Posterior cingulate gyrus (tissue), 11 donors: ENCODE measurements at places on chromosomes 3 and 15.
A peak's percentile ranks its signal among the peaks of the same experiment; 100 is the strongest.

DNA sequence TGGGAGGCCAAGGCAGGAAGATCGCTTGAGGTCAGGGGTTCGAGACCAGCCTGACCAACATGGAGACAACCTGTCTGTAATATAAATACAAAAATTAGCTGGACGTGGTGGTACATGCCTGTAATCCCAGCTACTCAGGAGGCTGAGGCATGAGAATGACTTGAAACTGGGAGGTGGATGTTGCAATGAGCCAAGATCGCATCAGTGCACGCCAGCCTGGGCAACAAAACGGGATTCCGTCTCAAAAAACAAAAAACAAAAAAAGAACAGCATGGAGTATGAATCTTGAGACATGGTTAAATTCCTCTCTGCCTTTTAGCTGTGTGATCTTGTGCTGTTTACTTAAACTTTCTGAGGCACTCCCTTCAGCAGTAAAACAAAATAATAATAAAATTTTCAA is 244.9 kb downstream of the FGF12 start:
- no peak for DNase-seq

DNA sequence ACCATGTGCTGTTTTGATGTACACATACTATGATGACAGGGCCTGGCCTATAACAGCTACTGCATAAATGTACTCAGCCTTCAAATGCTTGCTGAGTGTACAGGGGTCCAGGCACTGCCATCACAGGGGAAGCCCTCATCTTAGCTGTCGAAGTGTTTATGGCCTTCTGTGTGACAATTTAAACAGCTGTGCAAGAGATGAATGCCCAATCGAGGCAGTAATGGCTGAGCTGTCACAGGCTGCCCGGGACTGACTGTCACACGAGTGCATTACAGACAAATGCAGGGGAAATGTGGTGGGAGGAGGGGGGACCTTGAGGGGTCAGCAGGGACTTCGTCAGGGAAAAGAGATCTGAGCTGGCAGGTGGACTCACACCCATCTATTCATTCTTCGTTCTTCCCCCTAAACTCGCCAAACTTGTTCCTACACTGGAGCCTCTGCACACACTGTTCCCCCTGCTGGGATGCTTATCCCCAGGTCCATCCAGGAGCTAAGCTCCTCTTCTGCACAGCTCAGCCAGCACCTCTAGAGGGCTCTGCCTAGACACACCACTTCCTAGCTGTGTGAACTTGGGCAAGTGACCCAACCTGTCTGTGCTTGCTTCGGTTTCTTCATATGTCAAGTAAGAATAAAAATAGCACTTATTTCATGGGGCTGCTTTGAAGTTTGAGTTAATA is 156.2 kb upstream of the IQSEC1 start:
- no peak for DNase-seq

- no peak for DNase-seq
These were observed 525.3 kb upstream of the ZNF717 start for GRCh38 chr3:76310667-76311066.

GRCh38 chr3:105759442-105760078 is 109.3 kb downstream of the CBLB start:
- no peak for DNase-seq

GRCh38 chr3:13947912-13948311 is 68.0 kb upstream of the WNT7A start:
- no peak for DNase-seq

DNA sequence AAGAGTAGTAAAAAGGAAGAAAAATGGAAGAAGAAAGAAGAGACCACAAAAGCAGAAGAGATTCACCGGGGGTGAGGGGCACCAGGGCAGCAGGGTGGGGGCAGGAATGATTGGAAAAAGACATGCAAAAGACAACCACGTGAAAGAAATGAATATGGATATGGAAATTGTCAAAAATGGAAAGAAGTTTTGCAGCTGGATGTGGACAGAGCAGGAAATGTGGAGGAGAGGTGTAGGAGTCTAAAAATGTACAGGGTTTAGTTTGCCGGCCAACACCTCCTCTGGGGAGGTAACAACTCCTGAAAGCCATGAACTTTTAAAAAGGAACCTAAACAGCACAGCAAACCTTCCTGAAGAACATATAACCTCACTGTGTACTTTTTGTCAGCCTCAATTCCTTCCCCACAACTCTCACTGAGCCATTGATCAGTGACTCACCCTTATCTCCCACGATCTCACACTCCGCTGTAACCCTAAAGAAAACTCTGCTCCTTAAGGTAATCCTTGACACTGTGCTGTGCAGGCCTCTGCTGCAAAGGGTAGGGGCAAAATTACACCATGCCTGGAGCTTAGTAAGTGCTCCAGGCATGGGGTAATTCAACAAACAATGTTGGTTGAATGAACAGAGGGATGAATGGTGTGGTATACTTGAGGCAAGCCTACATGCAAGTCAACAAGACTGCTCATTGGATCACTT is 100.2 kb upstream of the BOC start:
- no peak for DNase-seq

DNA sequence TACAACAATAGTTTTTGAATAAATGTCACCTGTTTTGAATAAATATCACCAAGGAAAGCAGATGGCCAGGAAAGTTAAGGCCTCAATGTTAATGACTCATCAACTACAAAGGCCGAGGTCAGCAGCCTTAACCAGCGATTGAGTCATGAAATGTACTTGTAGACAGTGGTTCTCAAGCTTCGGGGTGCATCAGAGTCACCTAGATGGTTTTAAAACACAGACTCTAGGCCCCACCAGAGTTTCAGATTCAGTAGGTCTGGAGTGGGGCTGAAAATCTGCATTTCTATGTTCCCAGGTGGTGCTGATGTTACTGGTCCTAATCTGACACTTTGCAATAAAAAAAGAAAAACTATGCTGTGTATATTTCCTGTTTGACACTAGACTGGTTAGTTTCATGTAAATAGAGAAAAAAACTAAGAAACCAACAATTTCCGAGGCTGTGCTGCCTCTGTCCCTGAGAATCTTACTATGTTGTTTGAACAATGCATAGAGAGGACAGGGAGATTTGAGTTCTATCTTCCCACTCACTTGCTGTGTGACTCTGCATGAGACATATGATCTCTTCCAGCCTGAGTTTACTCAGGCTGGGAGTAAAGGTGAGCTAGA is 9.8 kb downstream of the RAB27A start:
- no peak for DNase-seq

DNA sequence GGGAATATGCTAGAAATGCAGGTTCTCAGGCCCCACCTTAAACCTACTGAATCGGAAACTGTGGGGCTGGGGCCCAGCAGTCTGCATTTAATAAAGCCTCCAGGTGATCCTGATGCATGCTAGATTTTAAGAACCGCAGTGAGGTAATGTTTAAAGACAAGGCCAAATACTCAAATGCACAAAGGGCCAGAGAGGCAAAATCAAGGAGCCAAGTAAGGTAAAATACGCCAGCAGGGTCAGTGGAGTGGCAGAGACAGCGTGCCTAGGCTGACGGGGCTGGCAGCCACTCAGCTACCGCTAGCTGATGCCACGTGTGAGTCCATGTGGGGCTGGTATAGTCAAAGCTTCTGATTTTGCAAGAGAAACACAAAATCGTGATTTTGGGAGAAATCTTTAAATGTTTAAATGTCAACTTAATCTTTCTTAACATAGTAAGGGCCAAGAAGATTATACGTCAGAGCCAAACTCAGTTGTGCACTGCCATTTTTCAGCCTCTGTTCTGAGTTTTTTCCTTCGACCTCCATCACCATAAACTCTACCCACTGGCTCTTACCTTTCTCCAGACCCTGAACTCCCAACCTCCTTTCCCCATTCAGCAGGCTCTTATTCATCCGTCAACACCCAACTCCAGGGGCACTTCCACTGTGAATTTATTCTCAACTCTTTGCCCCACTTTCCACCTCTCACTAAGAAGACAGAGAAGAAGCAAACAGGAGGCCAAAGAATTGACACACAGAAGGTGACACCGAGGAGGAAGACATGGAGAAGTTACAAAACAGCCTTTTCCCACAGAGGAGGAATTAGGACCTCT is 136.6 kb upstream of the RAD18 start:
- DNase-seq, result no peak

DNA sequence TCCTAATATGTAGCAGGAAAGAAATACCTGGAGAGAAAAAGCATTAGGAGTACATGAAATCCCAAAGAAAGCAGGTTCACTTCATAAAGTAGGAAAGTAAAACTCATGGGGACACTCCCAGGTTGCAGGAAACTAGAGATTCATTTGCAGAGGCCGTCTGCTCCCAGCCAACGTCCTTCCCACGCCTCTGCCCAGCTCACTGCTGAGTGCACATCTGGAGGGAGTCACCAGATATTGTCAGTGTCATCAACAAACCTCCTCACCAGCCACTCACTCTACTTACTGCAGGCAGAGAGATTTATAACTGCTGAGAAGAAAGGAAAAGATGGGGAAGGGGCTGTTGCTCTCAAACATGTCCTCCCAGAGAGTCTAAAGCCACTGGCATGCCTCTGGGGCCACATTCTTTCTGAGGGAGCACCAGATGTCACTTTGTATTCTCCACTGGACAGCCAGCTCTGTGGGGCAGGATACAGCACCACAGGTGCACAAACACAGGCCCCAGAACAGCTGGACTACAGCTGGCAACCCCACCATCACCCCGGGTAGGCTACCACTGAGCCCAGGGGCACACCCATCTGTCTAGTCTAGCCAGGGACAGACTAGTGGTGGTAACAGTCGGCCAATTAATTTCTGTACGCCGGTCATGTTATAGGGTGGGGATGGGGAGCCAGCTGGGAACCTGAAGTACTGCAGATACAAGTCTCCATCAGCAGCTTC is 64.5 kb downstream of the NPTN start:
- no peak for DNase-seq

- peak; percentile 89 for DNase-seq
These were observed 440 bp downstream of the PRTG start for GRCh38 chr15:55742498-55742926.

DNA sequence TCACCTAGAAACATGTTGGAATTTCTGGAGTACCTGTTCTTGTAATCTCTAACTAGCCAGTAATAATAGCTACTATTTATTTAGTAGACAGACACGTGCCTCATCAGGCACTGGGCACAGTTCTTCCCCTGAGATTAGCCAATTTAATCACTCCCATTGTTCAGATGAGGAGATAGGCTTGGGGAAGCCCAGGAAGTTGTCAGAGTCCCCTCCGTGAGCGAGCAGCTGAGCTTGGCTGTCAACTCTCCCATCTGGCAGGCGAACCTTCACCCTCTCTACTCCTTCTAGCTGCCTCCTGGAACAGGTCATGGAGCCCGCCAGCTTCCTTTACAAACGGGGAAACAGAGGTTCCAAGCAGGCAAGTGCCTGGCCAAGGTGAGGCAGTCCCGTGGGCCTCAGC is 31.1 kb upstream of the FGD5 start:
- no peak for DNase-seq

DNA sequence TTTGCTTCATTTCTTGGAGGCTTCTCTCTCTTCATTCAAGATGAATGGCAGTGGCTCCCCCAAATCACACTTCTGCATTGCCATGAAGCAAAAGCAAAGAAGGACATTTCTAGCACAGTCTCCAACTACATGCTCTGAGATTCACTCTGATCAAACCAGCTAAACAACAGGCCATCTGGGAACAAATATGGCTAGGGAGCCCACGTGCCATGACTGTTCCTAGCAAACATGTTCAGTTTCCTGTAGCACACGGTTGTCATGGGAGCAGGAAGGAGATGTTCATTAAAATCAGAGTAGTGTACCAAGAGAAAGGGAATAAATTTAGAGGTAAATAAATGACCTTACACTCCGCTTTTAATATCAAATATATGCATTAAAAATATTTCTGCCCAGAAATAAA is 327.3 kb downstream of the GBE1 start:
- no peak for DNase-seq

- DNase-seq, result no peak
These were observed 105.3 kb upstream of the PEX5L start for GRCh38 chr3:180142041-180142440.
